ENCODE measurements at places on chromosomes 4 and X.
A peak's percentile ranks its signal among the peaks of the same experiment; 100 is the strongest.

DNA sequence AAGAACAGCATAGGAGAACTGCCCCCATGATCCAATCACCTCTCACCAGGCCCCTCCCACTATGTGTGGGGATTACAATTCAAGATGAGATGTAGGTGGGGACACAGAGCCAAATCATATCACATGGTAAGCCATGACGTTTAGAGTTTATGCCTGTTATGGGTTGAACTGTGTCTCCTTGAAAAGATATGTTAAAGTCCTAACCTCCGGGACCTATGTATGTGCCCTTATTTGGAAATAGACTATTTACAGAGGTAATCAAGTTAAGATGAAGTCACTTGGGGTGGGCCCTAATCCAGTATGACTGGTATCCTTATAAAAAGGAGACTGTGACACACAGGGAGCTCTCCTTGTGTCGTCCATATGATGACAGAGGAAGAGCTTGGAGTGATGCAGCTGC lies 25.2 kb upstream of the SLC2A9 start:
- DNase-seq, result no peak

DNA sequence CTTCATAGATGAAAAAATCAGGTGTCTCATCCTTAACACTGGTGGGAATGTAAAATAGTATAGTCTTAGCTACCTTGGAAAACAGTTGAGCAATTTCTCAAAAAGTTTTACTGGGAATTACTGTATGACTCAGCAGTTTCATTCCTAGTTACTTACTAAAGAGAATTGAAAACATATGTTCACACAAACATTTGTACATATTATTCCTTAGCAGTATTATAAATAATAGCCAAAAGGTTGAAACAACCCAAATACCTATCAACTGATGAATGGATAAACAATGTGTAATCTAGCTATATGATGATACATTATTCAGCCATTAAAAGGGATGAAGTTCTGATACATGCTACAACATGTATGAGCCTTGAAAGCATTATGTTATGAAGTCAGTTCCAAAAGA lies 41.7 kb downstream of the RBM46 start:
- peak; percentile 79 for DNase-seq

DNA sequence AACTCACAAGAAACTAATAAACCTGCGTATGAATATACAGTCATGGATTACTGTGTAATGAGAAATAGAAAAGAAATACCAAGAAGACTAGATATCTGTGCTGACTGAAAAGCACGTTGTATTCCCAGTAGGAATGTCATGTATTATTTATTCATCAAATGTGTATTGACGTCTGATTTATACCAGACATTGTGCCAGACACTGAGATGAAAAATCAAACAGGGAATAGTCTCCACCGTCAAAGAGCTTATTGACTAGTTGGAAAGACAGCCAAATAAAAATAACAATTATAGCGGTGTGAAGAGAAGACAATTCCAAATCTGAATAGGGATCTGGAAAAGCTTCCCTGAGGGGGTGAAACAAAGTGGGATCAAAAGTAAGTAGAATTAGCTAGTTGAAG lies 687.6 kb downstream of the C4orf33 start:
- no peak for DNase-seq

- no peak for DNase-seq
Measured at GRCh38 chr4:2348786-2349185, 69.7 kb downstream of the ZFYVE28 start.

- DNase-seq, result no peak
Measured at GRCh38 chr4:55238407-55238806, 107.6 kb upstream of the SRD5A3 start.

DNA sequence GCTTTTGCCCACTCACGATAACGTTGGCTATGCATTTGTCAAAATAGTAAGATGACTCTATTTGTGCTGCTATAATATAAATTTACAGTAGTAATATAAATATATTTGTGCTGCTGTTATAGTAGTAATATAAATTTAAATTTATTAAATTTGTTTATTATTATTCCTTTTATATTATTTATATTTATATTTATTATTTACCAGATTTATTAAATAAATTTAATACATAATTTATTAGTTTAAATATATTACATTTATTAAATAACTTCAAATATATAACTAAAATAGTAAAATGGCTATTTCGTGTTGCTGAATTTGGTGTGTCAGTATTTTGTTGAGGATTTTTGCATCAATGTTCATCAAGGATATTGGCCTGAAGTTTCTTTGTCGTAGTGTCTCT lies 246.5 kb upstream of the FGF16 start:
- DNase-seq, result no peak
